NCI-H524 treated with DMSO at 0.1 percent for 48 hours (cell line): ENCODE measurements at places on chromosomes 3 and 15.

DNA sequence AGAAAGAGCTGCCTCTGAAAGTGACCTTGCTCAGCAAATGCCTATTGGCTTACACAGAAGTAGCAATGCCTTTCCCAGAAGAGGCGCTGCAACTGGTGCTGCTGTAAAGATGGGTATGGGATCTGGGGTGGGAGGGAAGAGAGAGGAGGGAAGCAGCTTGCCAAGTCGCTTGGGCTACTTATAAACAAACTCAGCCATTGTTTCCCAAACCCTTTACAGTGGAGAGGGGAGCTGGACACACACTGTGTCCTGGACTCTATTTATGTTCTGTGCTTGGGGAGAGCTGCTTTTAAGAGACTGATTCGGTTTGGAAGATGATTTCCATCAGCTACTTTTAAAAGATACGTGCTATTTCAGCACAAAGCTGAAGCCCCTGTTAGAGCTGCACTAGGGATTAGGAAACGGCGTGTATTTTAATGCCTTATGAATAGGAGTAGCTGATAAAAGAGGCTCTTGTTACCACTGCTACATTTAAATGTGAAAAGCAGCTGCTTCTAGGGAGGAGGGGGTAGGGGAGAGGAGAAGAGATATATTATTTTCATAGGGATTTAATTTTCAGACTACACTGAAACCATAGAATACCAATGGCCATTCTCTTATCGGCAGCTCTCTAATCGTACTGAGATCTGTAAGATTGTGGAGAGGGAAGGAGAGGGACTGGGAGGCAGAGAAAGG lies 440.6 kb downstream of the MCTP2 start:
- DNase-seq = peak; percentile 73

DNA sequence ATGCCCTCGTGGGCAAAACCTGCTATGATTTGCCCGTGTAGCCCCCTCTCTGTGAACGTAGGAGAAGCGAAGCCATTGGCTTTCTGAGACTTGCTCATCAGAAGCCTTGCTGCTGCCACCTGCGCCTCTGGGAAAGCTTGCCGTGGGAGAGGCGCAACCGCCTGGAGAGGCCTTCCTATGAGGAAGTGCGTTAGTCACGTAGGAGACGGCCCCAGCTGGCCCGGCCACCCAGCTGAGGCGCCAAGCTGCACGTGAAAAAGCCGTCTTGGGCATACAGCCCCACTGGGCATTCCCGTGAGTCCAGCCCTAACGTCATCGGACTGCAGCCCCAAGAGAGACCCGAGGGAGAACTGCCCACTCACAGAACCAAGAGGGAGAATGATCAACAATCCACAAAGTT lies 49.1 kb upstream of the TJP1 start:
- DNase-seq = no peak

- DNase-seq = no peak
These were observed 168.5 kb downstream of the FAM43A start for GRCh38 chr3:194854206-194854605.

- DNase-seq = no peak
These were observed 41.1 kb upstream of the TIPARP start for GRCh38 chr3:156633335-156633734.

DNA sequence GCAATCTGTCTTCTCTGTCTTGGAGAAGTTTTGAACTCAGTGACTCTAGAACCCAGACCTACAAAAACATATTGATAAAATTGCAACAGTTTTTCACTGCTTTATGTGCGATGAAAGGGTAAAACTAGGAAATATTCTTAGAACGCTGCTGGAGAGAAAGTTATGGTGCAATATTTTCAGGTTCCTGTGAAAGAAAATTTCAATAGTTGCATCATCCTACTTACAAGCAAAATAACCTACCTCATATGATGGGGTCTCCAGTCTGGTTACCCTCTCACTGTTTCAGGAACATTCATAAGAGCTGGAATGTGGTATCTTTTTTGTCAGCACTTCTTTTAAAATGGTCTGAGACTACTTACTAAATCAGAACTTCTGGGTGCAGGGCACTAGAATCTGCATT lies 27.1 kb downstream of the GATM start:
- no peak for DNase-seq

DNA sequence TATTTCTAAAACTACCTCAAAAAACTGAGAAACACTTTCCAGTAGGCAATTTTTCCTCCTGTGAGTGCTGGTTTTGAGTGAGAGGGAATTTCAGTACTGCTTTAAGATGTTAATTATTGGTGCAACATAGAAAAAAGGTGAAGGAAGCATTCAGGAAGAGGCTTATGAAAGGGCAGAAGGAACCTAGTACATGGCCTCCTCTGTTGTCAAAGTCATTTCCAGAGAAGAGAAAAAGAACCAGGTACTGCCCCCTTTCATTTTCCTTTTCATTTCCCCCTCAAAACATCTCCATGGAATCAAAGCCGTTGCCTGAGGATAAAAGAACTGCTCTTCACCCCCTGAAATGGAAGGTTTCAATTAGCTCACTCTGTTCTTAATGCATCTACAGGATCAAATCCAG lies 19.8 kb downstream of the RARRES1 start:
- no peak for DNase-seq

GRCh38 chr3:123286308-123287023 lies 84.7 kb downstream of the SEC22A start:
- DNase-seq = no peak

DNA sequence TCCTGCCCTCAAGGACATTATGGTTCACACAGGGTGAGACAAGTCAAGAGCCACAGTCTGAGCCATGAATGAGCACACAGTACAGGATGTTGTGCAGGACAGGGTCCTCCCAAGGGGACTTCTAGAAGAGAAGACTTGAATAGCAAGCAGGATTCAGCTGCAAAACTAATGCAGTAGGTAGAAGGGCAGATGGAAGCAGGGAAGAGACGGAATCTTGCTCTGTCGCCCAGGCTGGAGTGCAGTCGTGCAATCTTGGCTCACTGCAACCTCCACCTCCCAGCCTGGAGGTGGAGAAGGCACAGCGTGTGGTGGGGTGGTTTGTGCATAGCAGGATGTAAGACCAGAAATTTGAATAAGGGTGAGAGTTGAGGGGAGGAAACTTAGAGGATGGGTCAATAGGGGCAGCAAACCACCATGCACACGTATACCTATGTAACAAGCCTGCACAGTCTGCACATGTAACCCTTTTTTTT lies 8.0 kb downstream of the BCL2L10 start:
- no peak for DNase-seq

- no peak for DNase-seq
These were observed 60.4 kb downstream of the SPSB4 start for GRCh38 chr3:141111364-141112155.

GRCh38 chr15:31237043-31237324 lies 89.7 kb upstream of the KLF13 start:
- no peak for DNase-seq

GRCh38 chr3:100719136-100719535 lies 9.8 kb downstream of the TFG start:
- no peak for DNase-seq

GRCh38 chr15:32739522-32740063 lies 21.8 kb downstream of the GREM1 start:
- no peak for DNase-seq

- no peak for DNase-seq
These were observed 31.8 kb downstream of the EPHB3 start for GRCh38 chr3:184593220-184593927.
